Ureter (tissue), 1 donor: ENCODE measurements at places on chromosomes 2 and 18. TPM values are rescaled to one million over a fixed set of nuclear protein-coding genes. Genes with fewer than 3 reads are reported as not detected.
A peak's percentile ranks its signal among the peaks of the same experiment; 100 is the strongest.

Gene TMEM17
- 2.0 TPM for total RNA-seq

DNA sequence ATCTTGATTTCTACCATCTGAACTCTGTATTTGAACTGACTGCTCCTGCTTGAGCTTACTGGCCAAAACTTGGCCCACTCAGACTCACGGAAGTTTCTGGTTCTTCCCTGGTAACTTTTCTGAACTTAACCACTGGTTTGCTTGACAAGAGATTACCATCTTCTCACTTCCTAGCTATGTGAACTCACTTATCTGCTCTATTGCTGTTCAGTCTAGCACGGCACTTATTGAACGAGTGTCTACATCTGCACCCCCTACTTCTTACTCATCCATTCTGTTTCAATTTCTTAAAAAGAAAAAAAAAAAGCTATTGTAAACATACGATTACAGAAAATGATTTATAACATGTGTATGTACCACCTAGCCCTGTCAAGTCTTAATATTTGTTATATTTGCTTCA lies 9.0 kb downstream of the CKAP2L start:
- no peak for DNase-seq

Gene HOXD12
- total RNA-seq = not detected

DNA sequence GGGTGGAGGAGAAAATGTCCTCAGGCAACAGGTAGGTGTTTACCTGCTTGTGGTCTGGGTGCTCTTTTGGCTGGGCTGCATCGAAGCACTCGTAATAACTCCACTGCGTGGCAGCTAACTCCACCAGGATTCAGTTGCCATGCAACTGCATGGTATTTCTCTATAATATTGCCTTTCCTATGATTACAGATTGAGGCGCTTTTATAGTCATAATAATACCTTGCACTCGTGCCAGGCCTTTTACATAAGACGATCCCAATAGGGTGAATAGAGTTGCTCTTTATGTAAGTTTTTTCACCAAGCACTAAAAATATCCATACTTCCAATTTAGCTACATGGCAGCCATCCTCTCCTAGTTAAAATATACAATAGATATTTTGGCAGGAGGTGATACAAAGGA lies 19.7 kb upstream of the NYAP2 start:
- no peak for DNase-seq

GRCh38 chr2:43737855-43738254 lies 36.0 kb upstream of the DYNC2LI1 start:
- no peak for DNase-seq

GRCh38 chr2:82055846-82056245 lies 1751.3 kb upstream of the LRRTM1 start:
- no peak for DNase-seq

GRCh38 chr2:181300600-181301291 lies 156.4 kb upstream of the ITGA4 start:
- DNase-seq = no peak

Gene RAPGEF4
- total RNA-seq = 18.6 TPM

GRCh38 chr18:2411381-2411960 lies 159.8 kb downstream of the METTL4 start:
- no peak for DNase-seq

- peak; percentile 86 for DNase-seq
These were observed 169.4 kb downstream of the SMAD7 start for GRCh38 chr18:48781163-48781987.

Gene DLGAP1
- 0.52 TPM for total RNA-seq

- DNase-seq = no peak
These were observed 171.5 kb upstream of the SIX2 start for GRCh38 chr2:45180779-45181178.

Gene SERTAD2
- total RNA-seq = 23.1 TPM

DNA sequence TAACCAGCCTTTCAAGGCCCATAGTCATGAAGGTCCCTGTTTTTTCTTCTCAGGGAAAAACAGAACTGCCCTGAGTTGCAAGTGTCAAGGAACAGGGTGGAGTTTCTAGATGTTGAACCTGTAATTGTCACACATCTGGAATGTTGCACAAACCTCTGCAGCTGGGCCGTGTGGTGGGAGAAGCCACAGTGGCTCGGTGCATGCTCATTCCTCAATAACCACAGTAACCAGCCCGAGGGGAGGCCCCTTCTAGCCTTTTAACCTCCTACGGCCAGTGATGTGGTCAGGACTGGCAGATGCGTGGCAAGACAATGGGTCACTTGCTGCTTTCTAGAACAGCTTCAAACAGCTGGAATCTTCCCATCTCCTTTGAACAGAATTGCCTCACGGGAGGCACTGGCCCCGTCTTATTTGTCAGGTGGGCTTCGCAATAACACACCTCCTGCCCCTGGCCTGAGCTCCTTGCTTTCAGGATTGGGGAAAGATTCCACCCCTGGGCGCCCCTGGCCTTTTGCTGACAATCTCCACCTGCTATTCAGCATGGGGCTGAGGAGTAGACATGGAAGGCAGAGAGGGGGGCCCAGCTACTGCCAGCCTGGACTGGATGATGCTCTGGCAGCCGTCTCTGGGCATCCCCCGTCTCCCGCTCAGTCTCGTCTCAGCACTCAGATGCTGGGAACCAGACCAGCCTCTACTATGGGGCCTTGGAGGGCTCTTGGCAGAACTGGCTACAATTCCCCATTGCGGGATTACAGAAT lies 102.9 kb downstream of the KLHL29 start:
- no peak for DNase-seq

GRCh38 chr2:177467646-177468045 lies 75.1 kb downstream of the AGPS start:
- no peak for DNase-seq

- no peak for DNase-seq
These were observed 32.7 kb upstream of the FHL2 start for GRCh38 chr2:105431367-105432043.

- no peak for DNase-seq
These were observed 15.8 kb downstream of the SLC8A1 start for GRCh38 chr2:40436093-40436475.

DNA sequence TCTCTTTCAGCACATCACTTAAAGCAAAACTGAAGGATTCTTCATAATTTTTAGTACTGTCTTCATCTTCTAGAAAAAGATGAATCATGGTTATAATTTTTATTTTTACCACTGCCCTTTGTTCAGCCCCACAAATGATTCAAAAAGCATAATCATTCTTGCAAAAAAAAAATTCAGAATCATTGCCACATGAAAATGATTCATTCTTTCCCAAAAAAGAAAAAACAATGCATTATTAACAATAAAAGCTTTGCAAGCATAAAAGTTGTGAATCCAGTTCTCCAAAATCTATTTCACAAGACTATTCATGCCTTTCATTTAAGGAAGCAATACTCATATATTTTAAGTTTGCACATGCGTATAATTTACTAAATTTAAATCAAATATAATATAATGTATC lies 204.8 kb downstream of the RBM43 start:
- DNase-seq = no peak

GRCh38 chr2:25043241-25043867 lies 1.5 kb downstream of the EFR3B start:
- no peak for DNase-seq

GRCh38 chr2:67702937-67703336 lies 305.8 kb downstream of the ETAA1 start:
- no peak for DNase-seq

- DNase-seq = no peak
These were observed 208.8 kb downstream of the CDH2 start for GRCh38 chr18:27967913-27968824.

DNA sequence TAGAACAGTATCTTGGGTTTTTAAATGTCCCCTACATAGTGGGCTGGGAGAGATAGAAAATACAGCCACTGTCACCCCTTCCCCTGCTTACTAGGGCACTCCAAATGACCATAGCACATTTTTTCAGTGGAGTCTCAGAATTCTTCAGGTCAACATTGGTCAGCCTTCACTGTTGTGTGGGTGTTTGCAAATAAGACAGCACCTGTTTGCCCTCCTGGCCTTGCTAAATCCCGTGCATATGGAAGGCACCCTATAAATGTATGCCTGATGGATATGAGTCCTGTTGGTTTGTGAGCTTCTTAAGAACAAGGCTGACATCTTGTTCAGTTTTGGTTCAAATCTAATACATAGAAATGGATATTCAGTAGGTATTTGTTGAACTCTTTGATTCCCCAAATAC lies 12.5 kb downstream of the ITGA6 start:
- DNase-seq = no peak
